Glutamatergic neuron (in vitro differentiated cells): ENCODE measurements at places on chromosomes 6 and 20.

DNA sequence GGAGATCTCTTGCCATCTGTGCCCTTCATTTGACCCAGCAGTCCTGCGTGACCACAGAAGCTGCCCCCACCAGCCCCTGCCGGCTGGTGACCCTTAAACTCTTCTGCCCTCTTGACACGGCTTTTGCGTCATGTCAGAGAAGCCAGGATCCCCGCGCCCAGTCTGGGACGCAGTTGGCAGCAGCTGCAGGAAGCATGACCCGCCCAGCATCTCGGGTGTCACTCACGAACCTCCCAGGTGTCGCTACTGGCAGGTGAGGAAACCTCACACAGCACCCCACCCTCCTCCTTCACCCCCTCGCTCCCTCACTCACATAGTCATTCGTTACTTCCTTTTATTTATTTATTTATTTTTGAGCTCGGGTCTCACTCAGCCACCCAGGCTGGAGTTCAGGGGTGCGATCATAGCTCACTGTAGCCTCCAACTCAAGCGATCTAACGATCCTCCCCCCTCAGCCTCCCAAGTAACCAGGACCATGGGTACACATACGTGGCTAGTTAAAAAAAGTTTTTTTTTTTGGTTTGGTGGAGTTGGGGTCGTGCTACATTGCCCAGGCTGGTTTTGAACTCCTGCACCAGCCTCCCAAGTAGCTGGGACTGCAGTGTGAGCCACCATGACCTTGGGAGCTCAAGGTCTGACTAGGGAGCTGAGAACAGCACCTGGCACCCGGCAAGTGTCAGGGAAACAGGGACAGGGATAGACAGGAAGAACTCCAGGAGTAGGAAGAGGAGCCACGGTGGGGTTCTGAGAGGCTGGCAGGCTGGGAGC lies 14.1 kb upstream of the SPDEF start:
- DNase-seq: no peak

- DNase-seq: no peak
These were observed 32.3 kb upstream of the MARCKS start for GRCh38 chr6:113824866-113825265.

GRCh38 chr20:16537918-16538317 lies 35.3 kb downstream of the KIF16B start:
- no peak for DNase-seq

GRCh38 chr20:55701467-55701866 lies 303.9 kb downstream of the CBLN4 start:
- no peak for DNase-seq

DNA sequence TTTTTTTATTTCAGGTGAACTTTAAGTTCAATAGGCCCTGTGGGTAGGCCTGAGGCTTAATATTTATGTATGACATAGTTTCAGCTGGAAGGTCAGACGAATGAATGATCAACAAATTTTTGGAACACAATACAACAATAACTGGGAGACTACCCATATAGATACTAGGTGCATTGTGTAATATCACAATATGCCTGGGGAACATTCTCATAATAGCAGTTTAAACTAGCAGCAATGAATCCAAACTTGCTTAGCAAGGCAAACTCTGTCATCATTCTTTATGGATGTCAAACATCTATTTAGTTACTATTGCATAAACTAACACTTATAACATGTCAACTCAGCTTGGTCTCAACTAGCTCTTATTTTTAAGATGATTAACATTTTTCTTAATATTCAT lies 49.3 kb downstream of the ELOVL4 start:
- DNase-seq: no peak

DNA sequence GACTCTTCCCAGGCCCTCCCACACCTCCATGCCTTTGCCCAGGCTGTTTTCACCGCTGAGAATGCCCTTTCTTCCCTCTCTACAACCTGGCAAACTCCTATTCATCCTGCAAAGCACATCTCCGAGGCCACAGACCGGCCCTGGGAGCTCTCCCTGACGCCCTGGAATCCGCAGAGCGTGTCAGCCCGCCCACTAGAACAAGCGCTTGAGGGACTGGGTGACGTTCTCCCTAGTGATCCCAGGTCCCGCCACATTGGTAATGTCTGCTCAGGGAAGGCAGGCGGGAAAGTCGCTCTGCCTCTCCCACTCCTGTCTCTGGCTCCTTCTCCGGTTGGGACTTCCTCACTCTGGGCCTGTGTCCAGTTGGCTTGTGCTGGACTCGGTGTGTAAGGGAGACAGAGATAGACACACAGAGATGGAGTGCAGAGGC lies 61.6 kb downstream of the SRC start:
- no peak for DNase-seq

GRCh38 chr6:110392727-110393126 lies 22.6 kb downstream of the DDO start:
- DNase-seq: no peak

GRCh38 chr20:32641464-32641863 lies 32.3 kb downstream of the C20orf203 start:
- no peak for DNase-seq

- no peak for DNase-seq
These were observed 117.4 kb upstream of the PRDM1 start for GRCh38 chr6:105968603-105969333.

DNA sequence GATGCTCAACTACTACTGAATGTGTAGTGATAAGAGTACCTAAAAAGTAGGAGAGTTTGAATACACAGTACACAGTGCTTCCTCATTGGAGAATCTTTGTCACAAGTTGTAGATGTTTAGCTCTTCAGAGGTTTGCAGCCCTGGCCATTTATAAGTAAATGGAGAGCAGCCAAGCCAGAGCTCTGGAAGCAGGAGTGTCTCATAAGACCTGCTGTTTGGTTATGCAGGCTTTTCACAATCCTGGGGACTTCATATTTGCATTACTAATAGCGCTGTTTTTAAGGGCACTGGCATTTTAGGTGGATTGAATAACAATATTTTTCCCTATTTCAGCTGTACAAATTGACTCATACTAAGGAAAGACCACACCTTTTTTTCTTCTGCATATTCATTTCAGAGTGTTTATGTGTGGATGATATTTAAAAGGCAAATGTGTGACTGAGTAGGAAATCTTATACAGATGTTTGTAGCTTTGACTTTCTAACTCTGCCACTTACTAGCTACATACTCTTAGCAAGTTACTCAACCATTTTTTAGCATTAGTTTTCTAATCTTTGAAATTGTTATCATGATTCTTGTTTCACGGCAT lies 730.5 kb upstream of the MAP3K7 start:
- no peak for DNase-seq

DNA sequence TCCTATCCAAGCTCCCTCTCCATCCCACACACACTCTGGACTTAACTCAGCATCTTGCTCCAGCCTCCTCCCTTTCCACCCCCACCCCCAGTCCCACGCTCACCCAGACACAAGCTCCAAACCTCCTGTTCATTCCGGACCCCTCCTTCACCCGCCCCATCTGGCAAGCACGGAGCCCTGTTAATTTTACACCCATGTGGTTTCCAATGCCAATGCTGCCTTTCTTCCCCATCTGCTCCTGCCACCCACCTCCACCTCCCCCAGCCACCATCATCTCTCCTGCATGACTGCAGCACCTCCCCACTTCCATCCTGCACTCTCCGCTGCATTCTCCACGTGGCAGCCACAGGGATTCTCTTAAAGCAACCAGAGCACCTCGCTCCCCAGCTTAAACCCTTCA lies 9.9 kb upstream of the CDK5RAP1 start:
- no peak for DNase-seq

DNA sequence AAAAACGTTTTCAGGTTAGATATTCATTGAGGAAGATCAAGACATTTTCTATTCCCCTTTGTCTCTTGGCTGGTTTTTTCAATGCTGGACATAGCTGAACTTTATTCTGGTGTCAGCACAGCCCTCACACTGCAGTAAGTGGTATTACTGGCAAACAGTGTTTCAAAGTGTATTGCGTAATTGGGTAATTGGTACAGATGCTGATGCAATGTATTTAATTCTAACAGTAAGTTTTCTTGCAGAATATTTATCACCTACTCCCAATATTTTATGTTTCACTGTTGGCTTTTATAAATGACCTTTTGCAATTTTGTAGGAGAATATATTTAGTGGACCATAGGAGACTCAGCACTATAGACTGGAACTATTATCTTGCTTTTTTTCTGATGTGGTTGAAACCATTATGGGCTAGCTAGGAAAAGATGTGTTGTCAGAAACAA lies 287.6 kb upstream of the SOX4 start:
- DNase-seq: no peak

DNA sequence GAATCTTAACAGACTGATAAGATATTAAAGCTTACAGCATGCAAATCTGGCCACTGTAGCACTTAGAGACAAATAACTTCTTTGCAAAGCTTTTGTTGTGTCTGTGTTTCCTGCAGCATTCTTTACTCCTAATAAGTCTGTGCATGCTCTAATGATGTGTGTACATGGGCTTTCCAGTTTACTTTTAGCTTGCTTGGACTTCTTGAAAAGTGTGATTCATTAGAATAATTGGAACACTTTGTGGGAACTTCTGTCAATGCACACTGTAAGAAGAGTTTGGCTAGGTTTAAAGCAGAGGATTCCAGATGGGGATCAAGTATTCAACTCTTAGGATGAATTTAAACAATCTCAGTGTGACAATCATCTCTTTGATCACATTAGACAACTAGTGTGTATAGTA lies 22.1 kb upstream of the TINAG start:
- DNase-seq: no peak

DNA sequence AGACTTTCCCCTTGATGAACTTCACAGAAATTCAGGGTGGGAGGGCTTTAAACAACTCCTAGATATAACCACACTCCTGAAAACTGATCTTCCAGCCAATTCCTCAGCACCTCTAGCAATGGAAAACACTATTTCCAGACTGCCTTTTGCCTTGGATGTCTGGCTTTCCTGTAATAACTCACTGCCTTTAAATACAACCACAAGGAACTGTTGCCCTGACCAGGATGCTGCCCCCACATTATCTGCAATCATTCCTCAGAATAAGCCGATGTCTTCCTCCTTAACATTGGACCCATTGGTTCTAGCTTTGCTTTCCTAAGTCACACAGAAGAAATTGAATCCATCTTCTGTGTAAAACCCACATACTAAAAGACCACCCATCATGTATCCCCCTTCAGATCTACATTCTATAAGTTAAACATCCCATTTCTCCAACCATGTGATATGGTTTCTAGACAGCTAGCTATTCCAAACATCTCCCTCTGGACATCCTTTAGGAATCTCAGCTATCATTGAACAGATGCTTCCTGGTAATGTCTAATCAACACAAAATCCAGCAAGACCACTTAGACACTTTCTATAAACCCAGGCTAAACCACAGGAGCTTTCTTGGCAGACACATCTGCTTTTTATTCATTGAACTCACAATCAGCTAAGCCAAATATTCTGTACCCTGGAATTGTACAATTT lies 95.9 kb upstream of the KCNQ5 start:
- no peak for DNase-seq

- no peak for DNase-seq
These were observed 103.7 kb downstream of the MYO6 start for GRCh38 chr6:75852721-75853120.

DNA sequence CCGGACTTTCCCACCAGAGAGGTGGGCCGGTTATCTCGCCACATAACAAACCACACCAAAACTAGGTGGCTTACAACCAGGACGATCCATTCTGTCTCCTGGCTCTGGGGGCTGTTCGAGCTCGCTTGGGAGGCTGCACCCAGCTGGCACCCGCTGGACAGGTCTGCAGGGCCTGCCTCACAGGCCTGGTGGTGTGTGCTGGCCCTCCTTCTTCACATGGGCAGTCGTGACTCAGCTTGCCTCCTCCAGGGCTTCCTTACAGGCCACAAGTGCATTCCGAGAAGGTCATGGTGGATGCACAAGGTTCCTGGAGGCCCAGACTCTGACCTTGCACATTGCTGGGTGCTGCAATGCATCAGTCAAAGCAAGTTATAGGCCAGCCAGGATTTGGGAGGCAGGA lies 34.2 kb downstream of the FOXF2 start:
- DNase-seq: no peak

DNA sequence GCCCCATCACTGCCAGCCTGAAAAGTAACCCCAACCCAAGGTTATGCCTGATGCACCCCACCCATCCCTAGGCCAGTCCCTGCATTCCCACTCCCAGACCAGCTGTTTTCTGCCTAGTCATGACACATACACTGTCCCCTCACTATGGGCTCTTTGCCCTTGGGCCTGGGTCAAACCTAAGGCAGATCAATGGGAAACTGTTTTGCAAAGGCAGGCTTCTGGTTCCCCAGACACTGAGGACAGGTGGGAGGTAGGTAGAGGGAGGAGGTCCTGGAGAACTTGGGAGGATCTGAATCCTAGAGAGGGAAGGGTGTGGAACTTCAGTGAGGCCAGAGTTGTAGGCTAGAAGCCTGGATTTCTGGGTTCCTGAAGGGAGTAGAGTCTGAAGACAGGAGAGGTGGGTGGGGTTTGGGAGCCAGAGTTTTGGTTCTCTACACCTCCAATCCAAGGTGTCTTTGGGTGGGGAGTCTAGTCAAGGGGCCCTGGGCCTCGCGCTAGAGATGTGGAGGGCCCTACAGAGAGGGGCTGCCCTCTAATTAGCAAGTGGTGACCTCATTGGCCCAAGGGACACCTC lies 2.0 kb downstream of the CLIC1 start:
- no peak for DNase-seq

GRCh38 chr20:45016089-45016671 lies 49.9 kb downstream of the STK4 start:
- no peak for DNase-seq

DNA sequence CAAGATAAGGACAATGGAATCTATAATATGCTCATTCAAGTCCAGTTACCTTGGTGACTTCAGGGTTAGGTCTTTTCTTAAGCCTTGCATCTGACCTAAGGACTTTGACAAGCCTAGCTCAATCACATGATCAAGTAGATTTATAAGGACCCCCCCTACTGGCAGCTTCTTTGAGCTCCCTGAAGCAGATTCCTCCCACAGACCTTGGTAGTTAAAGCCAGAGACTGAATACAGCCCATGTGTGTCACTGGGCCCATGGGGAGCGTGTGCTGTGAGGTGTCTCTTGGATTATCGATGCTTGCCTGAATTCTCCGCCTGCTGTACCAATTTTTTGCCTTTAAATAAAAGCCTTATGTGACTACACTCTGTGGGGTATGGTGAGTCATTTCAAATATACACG lies 372.7 kb upstream of the RGS17 start:
- DNase-seq: no peak

DNA sequence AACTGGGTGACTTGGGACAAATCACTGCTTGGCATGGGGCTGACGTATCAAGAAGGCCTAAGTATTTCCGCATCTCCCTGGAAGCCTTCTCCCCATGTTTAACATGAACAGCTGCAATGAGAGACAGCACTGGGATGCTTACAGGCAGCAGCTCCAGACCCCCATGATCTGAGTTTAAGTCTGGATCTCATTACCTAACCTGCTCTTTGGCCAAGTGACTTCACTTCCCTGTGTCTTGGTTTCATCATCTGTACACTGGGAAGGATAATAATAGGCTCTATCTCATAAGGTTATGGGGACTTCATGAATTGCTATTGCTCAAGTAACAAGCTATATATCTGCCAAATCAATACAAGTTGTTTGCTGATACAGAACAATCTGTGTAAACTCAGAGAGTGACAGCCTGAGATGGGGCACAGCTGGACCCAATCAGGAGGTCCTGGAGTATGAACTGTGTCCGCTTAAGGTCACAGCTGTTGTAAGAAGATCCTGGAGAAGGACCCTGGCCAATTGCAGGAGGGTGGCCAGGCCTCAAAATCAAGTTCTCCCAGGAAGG lies 56.0 kb downstream of the TGM2 start:
- DNase-seq: no peak
